ENCODE measurements at places on chromosomes 2 and 18.

GRCh38 chr2:168550670-168551069, 94.6 kb downstream of the CERS6 start:
- no peak for DNase-seq

DNA sequence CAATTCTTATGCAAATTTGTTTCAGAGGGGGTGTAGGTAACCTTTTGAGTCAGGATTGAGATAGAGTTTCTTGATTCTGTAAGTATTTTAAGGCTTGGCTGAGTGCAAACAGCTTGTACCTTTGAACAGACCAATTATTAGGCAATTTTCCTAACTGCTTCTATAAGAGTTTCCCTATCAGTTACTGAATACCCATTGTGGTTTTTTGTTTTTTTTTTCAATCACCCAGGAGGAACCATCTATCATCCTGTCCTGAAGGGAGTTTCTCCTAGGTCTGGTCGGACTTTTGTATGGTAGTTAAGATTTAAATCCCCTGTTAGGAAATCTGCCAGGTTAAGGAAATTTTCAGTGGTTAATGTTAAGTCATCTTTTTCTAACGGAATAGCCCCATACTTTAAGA, 319.4 kb upstream of the SLC39A10 start:
- no peak for DNase-seq

DNA sequence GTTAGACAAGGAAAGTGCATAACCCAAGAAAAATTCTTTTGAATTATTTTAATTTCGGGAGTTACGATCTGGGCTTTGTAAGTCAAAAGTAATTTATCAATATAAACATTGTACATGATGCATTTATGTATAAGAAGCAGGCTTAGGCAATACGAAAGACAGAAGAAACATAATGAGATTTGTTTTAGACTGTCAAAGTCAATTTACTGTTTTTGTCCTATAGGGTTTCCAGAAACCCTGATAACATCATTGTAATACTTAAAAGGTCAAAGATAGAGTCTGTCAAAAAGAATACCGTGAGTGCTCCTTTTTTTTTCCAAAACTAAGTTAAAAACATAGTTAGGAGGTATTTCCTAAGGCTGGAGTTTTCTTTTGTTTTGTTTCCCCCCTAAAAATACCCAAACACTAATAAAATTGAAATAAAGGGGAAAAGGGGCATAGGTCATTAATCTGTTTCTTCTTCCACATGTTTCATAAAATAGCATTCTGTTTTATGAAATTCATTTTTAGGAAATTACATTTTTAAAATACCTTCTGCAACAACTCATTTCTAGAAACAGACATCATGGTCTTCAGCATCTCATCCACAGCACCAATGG, 16.1 kb downstream of the C1D start:
- DNase-seq: no peak

- DNase-seq: no peak
Observed at GRCh38 chr2:219282375-219282774, 3.2 kb downstream of the DNAJB2 start.

DNA sequence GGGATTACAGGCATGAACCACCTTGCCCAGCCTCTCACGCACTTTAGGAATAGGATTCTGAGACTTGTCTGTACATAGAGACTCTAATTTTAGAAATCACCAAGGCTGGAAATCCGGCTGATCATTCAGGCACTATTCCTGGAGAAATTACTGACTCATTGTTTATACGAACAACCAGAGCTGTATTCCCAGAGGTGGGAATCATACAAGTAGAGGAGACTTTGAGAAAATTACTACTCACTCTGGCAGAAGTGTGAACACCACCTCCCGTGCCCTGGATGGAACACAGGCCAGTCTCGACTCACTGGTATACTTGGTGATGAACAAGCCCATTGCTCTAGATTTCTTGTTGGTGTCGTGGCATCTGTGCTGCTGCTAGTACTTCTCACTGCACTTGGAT, 5.8 kb upstream of the ADNP2 start:
- no peak for DNase-seq

DNA sequence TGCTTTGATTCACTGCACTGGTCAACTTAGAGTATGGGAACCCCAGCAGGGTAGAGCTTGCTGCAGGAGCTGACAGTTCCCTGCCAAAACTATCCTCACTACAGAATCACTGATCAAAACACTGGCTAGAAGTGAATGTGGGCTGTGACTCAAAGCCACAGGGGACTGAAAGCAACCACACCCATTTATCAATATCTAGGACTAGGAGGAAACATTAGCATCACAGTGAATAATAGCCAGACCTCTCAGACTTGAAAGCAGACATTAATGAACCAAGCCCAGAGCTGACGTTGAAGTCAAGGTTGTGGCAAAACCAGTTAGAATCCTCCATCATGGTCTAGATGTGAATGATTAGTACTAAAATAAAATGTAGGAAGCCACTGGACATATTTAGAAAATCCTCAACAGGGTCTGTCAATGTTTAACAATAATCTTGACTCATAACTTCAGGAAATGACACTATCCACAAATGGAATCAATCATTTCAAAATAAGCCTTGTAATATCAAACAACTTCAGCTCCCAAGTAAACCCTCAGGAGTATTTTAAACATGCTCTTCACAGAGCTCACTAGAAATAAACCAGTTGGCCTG, 131.4 kb downstream of the CDH20 start:
- no peak for DNase-seq

DNA sequence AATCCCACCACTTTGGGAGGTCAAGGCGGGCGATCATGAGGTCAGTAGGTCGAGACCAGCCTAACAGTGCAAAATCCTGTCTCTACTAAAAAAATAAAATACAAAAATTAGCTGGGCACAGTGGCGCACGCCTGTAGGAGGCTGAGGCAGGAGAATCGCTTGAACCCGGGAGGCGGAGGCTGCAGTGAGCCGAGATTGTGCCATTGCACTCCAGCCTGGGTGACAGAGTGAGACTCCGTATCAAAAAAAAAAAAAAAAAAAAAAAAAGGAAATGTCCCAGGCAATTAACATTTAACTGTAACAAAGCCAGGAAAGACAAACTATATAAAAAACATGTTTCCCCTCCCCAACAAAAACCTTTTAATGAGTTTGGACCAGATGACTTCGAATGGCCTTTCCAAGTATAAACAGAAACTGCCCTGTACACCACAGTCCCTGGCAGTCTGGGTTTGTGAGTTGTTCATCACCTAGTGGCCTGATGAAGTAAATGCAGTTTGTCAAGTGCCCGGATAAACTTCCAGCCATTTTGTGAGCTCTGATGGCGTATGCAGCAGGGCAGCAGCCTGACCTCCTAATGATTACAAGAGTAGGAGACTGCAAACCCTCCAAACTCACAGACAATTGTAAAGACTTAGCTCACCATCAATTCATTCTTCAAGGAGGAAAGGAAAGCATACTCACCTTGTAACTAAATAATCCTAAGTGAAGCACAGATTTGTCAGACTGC, 16.6 kb upstream of the PCBP1 start:
- peak; percentile 95 for DNase-seq

GRCh38 chr18:79402977-79403722, 7.4 kb downstream of the NFATC1 start:
- DNase-seq: no peak

- DNase-seq: no peak
Observed at GRCh38 chr18:42632801-42633200, 482.7 kb downstream of the RIT2 start.

- no peak for DNase-seq
Observed at GRCh38 chr2:30691948-30692828, 115.1 kb downstream of the CAPN13 start.

DNA sequence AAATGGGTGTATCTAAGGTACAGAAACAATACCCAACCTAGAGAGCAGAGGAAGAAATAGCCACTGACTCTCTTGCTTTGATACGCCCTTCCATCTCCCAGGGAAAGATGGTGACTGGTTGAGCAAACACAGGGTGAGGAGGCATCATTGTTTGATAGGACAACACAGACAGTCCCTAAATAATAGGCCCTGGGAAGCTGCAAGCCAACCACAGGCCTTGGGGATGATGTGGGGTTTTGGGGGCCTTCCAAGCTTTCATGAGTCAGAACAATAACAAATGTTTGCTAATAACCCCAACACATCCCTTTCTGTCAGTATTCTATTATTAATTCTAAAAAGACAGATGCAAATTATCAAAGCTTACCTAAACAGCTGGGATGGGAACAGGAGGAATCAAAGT, 9.8 kb downstream of the LGALSL start:
- DNase-seq: no peak

- DNase-seq: no peak
Observed at GRCh38 chr2:133541376-133541775, 26.9 kb downstream of the NCKAP5 start.

DNA sequence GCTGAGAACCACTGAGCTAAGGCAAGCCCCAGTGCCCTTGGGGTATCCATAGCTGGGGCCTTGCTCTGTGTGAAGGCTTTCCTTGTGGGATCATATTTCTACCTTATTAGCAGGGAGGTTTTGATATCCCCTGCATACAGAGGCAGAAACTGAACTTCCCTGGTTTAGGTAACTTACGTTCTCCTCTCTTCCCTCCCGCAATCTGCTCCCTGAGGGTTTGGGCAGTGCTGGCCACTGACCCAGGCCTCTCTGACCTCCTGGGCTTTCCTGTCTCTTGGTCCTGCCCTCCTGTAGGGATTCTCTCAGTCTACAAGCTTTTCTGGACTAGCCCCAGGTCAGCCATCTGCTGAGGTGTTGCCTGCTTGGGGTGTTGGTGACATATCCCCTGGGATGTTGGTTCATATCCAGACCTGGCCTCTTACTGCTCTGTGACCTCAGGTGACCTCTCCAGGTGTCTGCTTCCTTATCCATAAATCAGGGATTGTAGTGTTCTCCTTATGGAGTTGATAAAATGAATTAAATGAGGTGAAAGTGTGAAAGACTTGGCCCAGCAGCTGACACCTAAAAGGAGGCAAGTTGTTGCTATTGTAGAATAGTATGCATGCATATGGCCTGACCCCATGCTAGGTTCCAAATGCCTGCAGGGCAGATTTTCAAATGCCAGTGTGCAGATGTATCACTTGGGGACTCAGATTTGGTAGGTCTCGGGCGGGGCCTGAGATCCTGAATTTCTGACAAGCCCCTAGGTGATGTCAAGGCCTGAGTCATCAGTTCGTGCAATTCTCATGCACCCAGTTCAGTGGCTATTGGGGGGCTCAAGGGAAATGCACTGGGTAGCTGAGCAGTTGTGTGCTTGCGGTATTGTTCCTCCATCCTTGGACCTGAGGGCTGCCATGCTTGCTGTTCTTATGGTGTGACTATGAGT, 106.6 kb downstream of the FHOD3 start:
- no peak for DNase-seq

DNA sequence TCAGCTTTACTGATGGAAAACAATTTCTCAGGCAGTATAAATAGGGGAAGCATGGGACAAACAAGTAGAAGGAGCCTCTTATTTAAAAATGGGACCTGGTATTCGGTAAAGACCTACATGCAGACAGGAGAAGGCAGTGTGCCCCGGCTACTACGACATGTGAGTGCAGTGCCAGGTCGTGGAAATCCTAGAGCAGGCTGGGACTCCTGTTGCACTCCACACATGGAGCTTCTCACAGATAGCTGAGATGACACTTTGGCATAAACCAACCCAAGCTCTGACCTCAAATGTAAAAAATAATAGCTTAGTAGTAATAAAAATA, 885 bp upstream of the DSEL start:
- DNase-seq: no peak

DNA sequence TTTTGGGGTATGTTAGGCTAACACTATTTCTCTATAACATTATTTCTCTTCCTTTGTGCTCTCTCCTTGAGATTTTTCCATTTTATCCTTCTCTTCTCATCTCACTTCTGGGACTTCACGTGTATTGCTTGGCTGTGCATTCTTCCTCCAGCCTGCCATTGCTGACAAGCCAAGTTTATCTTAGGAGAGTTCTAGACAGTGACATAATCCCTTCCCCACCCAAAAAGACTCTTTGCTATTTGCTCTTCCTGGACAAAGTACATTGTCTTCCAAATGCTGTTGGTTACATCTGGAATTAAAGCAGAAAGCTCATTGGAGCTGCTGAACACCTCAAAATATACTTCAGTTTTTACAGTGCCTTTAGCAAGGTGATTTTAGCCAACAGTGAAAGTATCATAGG, 8.9 kb downstream of the TSPYL6 start:
- DNase-seq: no peak

GRCh38 chr2:168336786-168337388, 89.5 kb upstream of the STK39 start:
- DNase-seq: no peak

- peak; percentile 45 for DNase-seq
Observed at GRCh38 chr2:8685697-8686358, 4.0 kb downstream of the ID2 start.

- DNase-seq: no peak
Observed at GRCh38 chr18:49638891-49639557, 77.2 kb downstream of the LIPG start.

- no peak for DNase-seq
Observed at GRCh38 chr18:58458304-58458703, 170.6 kb downstream of the ALPK2 start.

GRCh38 chr2:21070341-21071257, 26.7 kb upstream of the APOB start:
- DNase-seq: no peak

GRCh38 chr18:38116716-38117115, 551.1 kb upstream of the CELF4 start:
- DNase-seq: no peak

DNA sequence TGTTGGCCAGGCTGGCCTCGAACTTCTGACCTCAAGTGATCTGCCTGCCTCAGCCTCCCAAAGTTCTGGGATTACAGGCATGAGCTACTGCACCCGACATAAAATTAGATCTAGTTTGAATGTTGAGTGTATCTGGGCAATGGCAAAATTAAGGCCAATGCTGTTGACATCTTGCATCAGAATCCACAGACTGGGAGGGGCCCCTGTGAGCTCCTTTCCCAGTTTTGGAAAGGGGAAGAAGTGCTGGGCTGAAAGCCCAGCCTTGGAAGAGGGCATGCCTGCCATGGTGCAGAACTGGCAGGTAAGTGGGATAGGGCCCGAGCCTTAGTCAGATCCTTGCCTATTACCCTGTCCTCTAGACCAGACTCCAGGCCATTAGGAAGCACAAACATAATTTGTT, 4.5 kb upstream of the MYOM1 start:
- no peak for DNase-seq

- DNase-seq: no peak
Observed at GRCh38 chr2:50613161-50613560, 418.8 kb downstream of the NRXN1 start.

DNA sequence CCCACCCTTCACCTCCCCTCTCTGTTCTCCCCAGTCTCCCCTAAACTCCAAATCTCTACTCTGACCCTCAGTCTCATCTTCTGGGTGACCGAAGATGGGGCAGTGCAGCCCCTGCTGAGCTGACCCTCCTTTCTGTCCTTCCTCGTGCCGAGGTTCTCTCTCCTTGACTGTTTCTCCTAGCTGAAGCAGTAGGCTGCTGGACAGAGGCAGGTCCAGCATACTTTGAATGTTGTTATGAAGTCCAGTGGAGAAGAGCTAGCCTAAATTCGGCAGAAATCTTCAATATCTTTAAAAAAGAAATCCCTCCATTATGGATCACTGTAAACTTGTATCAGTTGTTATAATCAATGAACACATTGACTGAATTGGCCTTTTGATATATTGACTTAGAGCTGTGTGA, 63.2 kb downstream of the RRM2 start:
- DNase-seq: no peak
